ENCODE measurements at places on chromosomes 3 and 15. TPM values are rescaled to one million over a fixed set of nuclear protein-coding genes. Genes with fewer than 3 reads are reported as not detected.
A peak's percentile ranks its signal among the peaks of the same experiment; 100 is the strongest.

DNA sequence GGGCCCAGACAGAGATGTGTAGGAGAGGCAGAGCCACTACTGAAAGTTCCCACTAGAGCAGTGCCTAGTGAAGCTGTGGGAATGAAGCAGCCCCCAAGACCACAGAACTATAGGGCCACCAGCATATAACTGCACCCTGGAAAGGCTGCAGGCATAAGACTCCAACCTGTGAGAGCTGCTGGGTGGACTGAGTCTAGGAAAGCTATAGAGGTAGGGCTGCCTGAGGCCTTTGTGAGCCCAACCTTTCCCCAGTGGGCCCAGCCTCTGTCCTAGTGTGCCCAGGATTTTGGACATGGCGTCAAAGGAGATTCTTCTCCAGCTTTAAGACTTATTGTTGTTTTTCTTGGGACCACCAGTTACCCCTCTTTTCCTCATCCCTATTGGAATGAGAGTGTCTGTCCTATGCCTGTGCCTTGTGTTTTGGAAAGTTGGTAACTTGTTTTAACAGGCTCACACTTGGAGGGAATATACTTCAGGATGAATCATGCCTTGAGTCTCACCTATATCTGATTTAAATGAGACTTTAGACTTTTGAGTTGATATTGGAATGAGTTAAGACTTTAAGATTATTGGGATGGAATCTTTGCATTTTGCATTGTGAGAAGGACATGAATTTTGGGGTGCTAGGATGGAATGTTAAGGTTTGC, 28.1 kb downstream of the SLMAP start:
- DNase-seq = no peak

DNA sequence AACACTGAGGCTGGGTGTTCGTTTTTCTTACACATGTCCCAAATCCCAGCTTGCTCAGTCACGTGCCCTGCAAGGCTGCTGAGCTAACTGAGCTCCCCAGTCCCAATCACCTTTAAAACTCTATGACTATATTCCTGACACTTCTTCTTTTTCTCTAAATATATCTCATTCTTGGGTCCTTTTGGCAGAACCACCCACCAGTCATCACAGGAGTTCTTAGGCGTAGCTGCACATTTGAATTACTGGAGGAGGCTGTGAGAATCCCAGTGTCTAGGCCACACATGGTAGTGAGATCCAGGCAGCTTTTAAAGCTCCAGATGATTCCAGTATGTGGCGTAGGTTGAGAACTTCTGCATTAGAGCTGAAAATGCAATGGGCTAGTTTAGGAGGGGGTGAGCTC, 66.3 kb downstream of the ST8SIA2 start:
- DNase-seq = no peak

- peak; percentile 41 for DNase-seq
These were observed 936 bp downstream of the ZXDC start for GRCh38 chr3:126474498-126475412.

DNA sequence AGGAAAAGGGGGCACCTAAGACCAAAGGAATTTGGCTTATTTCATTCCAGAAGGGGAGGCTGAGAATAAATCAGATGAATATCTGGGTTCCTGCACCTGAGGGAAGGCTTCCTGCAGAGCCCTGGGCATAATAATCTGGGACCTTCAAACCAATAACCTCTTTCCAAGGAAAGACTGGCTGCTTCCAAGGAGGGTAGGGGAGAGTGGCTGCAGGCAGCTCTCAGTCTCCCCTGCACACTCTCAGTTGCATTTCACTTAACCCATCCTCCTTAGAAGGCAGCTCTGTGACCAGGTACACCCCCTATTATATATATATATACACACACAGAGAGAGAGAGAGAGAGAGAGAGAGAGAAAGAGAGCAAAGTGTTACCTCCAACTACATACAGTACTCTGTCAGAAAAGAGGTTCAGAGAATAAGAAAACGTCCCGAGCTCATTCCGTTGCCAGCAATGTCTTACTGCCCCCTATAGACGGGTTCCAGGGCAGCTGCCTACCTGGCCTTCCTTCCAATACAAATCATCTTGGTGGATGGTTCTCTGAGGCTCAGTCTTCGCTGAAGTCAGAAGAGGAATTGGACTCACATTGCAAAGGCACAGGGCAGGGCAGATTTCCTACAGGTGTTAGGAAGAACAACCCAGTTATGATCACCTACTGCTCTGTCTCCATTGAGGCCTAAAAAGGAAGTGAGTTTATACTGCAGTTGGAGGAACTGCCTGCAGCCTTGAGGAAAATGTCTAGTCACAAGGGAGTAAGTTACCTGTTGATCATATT, 26.1 kb downstream of the CAPN3 start:
- DNase-seq = peak; percentile 55

Gene CPNE4
- not detected for total RNA-seq

- no peak for DNase-seq
These were observed 18.2 kb downstream of the SLC9A9 start for GRCh38 chr3:143830063-143830462.

Gene DPPA4
- total RNA-seq = 0.26 TPM

Gene ILDR1
- total RNA-seq = not detected
